Activated T-helper 1 cell treated with anti-CD3 and anti-CD28 coated beads, Interleukin-12 subunit alpha, Interleukin-12 subunit beta, Interleukin-2, Interleukin-4 antibody, amounts not matched to agents 30 ng/mL and 10 ng/mL and 1 ng/mL, durations not matched to agents 14 hours and 24 hours and 36 hours (primary cell): ENCODE measurements at places on chromosomes 12 and 14. TPM values are rescaled to one million over a fixed set of nuclear protein-coding genes. Genes with fewer than 3 reads are reported as not detected.

The DNAJC22 gene
- total RNA-seq: 0.16 TPM in 1 of 2 replicates, not detected in the other

The IL23A gene
- 40.0 and 43.3 TPM in 2 replicates for total RNA-seq

The RAD9B gene
- 0.88 and 1.4 TPM in 2 replicates for total RNA-seq

The PDE3A gene
- total RNA-seq: not detected in 2 replicates

The MEG3 gene
- not detected in 2 replicates for total RNA-seq

The FAM90A1 gene
- 0.15 and 0.36 TPM in 2 replicates for total RNA-seq

The KERA gene
- total RNA-seq: not detected in 2 replicates

The ZFC3H1 gene
- total RNA-seq: 57.7 and 58.6 TPM in 2 replicates

The CCDC38 gene
- not detected in 2 replicates for total RNA-seq

The PIWIL1 gene
- total RNA-seq: not detected in 2 replicates

The CPNE6 gene
- not detected in 2 replicates for total RNA-seq

The DAD1 gene
- 228 and 229 TPM in 2 replicates for total RNA-seq

The ACVRL1 gene
- not detected in 2 replicates for total RNA-seq

The SCNN1A gene
- total RNA-seq: 0.05 and 0.32 TPM in 2 replicates

The SRGAP1 gene
- total RNA-seq: 0.03 and 0.05 TPM in 2 replicates

The KRT72 gene
- total RNA-seq: not detected in 2 replicates

The DBX2 gene
- not detected in 2 replicates for total RNA-seq

The CLMN gene
- total RNA-seq: 0.66 and 0.80 TPM in 2 replicates

The NPAS3 gene
- not detected in 2 replicates for total RNA-seq

The B4GALNT3 gene
- 7.6 and 8.6 TPM in 2 replicates for total RNA-seq

The STXBP6 gene
- not detected in 2 replicates for total RNA-seq

The GDF3 gene
- not detected in 2 replicates for total RNA-seq

The EML5 gene
- total RNA-seq: 1.5 and 1.7 TPM in 2 replicates

The RASAL1 gene
- total RNA-seq: 0.10 and 0.34 TPM in 2 replicates

The GOLGA3 gene
- 78.7 and 86.9 TPM in 2 replicates for total RNA-seq
